ENCODE measurements at places on chromosomes 7 and 10.

DNA sequence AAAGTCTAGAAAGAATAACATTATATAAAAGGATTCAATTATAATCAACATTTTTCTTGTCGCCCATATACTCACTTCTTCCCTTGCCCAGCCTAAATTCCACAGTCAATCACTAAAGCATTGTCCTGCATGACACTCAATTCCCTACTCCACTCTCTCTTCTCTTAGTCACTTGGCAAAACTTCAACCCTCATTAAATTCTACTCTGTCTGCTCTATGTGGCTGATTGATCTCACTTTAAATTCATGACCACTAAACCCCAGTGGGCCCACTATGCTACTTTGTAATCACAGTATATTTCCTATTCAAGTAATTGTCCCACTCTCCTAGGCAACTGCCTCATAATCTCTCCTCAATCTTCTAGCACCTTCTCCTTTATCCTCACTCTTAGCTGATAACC lies 54.1 kb downstream of the MTERF1 start:
- no peak for DNase-seq

GRCh38 chr7:158781217-158781973 lies 47.9 kb downstream of the ESYT2 start:
- DNase-seq, result no peak

- no peak for DNase-seq
Measured at GRCh38 chr7:45443263-45443662, 130.9 kb upstream of the ADCY1 start.

DNA sequence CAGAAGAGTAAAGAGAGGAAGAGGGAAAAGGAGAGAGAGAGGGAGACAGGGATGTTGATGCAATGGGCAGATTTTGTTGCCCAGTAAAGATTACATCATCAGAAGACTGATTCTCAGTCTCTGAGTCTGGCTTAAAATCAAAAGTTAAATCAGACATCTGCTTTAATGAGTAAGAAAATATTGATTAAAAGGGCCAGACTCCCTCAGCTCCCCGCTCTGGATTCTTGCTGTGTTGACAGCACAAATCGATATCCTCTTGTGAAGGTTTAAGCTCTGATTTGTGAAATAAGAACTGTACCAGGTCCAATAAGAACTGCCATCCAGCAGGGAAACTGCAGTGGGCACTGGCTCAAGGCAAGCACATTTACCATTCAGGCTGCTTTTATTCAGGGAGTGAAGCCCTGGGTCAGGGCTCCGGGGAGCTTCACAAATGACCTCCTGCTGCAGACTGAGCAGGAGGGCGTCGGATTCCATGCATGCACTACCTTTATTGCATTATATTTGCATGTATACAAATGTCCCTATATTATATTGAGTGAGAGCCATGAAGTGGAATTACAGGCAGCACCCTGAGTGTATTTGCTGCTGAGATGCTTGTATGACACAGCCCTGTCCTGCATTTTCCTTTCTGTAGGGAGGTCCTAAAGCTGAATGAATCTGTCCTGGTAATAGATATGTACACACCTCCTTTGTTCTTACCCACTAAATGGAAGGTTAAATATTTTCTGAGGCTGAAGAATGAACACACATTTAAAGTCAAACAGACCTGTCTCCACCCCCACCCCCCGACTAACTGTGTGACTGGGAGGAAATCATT lies 401.5 kb downstream of the REEP3 start:
- no peak for DNase-seq

GRCh38 chr10:84957427-84957826 lies 629.0 kb downstream of the CCSER2 start:
- no peak for DNase-seq

- no peak for DNase-seq
Measured at GRCh38 chr10:70782746-70783680, 2.2 kb downstream of the TBATA start.

- DNase-seq, result no peak
Measured at GRCh38 chr10:71521504-71522441, 125.1 kb downstream of the CDH23 start.

DNA sequence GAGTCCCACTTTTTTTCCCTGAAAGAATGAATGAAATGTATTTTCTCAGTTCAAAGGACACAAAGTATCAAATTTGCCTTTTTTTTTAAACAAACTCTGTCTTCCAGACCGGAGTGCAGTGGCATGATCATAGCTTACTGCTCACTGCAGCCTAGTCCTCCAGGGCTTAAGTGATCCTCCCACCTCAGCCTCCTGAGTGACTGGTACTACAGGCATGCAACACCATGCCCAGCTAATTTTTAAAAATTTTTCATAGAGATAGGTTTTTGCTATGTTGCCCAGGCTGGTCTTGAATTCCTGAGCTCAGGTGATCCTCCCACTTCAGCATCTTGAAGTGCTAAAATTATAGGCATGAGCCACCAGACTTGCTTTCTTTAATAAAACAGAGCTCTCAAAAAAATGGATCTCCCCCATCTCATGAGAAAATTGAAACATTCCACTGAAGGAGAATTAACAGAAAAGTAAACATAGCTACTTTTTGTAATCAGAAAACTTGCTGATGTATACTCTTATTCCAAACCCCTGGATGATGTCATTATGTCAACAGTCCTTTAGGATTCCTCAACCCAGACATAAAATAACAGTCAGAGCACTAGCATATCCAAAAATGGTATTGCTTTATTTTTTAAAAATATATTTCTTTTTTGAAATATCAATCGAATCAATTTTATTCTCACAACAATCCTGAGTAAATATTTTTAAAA lies 12.3 kb upstream of the TRDMT1 start:
- no peak for DNase-seq

DNA sequence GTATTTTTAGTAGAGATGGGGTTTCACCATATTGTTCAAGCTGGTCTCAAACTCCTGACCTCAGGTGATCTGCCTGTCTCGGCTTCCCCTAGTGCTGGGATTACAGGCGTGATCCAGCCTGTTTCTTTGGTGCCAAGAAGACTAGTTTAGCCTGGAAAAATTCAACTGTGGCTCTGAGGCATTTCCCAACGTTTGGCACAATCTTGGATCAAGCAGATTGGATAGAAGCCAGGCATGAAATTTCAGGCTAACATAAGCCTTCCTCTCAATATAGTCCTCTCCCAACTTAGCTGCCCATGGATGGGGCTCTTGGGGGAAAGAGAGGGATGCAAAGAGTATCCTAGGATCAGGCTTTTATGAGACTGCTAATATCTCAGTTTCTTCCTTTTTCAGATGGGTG lies 53.8 kb downstream of the APBB1IP start:
- DNase-seq, result no peak

DNA sequence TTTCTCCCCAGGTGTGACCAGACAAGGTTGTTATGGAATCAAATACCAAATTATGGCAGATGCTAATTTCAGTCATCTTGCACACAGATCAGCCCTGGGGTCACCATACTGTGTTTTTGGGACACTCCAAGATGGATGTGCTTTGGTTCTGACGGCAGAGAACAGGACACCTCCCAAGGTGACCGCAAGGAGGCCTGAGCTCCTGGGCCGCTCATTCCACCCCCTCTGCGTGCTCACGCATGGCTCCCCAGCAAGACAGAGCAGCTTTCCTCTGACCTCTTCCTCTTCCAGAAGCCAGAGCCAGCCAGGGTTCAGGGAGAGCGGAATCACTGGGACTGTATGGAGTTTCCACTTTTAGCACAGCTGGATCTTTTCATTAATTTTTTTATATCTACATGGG lies 402.8 kb downstream of the DNAJB6 start:
- DNase-seq, result no peak

DNA sequence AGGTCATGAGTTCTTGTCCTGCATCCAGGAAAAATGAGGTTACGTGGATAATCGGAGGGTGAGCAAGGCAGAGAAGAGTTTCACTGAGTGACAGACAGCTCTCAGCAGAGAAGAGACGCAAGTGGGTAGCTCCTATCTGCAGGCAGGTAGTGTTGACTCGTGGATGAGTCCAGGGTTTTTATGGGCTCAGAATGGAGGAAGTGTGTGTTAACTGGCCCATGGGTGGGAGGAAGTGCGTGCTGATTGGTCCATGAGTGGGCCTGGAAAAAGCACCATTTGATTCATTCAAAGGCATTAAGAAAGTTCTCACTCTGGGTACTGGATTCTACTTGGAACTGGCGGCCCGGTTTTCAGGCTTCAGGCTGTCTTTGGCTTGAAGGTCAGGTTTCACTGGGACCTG lies 4.8 kb upstream of the DMTF1 start:
- DNase-seq, result no peak

DNA sequence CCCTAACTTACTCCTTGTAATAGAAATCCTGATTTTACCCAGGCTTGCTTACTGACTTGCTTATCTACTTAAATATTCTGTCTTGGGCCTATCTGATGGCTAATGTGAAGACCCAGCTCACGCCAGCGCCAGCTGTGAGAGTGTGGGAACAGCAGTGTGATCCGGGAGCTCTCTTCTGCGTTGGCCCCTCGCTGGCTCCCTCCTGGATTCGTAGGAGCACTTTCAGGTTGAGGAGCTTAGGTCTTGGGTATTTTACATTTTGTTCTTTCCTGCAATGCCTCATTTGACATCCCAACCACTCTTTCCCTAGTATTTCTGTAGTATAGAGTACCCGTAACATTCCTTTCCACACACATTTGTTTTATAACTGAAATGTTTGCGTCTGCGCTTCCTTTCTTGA lies 51.7 kb downstream of the CREM start:
- DNase-seq, result no peak

- no peak for DNase-seq
Measured at GRCh38 chr7:50655020-50655419, 89.8 kb upstream of the DDC start.

GRCh38 chr10:92972066-92972870 lies 88.3 kb upstream of the CYP26C1 start:
- no peak for DNase-seq

All from stimulated activated CD4-positive, alpha-beta T cell treated with anti-CD3 and anti-CD28 coated beads, Interleukin-15, amount 100 ng/mL, for 48 hours (primary cell).